Cardiac septum (tissue), 1 donor: ENCODE measurements at places on chromosomes 16 and 17.

GRCh38 chr17:73194514-73195222 is 1.8 kb downstream of the COG1 start:
- no peak for DNase-seq

- DNase-seq: no peak
These were observed 5.7 kb downstream of the GGA2 start for GRCh38 chr16:23504453-23505179.

DNA sequence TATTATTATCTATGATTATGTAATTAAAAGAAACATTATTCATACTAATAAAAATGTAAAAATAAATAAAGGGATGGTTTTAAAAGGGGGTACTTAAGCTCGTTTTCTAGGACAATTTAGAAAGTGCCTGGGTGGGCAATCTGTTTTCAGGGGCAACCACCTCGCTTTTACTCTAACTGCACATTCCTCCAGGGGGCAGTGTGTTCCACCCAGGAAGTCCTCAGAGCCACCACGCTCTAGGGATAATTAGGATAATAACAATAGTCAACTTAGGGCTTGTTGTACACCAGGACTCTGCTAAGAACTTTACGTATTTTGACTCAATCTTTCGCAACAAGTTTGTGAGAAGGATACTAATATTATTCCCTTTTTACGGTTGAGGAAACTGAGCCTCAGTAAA is 396.7 kb upstream of the MAF start:
- no peak for DNase-seq

- DNase-seq: no peak
These were observed 7.4 kb downstream of the ZNF689 start for GRCh38 chr16:30602616-30603277.

GRCh38 chr17:28958820-28959455 is 7.6 kb upstream of the PHF12 start:
- DNase-seq: no peak

DNA sequence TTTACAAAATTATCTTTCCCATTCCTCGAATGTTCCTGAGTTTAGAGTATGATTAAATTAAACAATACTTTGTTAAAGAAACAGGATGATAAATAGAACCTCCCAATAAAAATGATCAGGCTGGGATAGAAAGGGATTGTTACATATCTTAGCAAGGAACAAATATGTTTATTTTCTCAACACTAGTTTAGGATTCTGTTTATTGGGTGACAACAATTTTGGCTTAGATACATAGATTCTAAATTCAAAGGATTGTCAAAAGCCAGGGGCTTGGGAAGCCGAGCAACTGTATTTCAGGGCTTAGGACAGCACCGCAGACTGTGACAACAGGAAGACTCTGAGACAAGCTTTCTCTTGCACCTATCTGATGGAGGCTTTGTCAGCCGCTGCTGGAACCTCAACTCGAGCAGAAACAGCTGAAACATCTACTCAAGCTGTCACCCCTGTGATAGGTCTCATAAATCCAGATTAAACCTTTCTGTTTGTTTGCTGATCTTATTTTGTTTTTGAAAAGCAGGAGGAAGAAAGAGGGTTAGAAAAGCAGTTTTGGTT is 562.8 kb upstream of the ZFHX3 start:
- DNase-seq: no peak

DNA sequence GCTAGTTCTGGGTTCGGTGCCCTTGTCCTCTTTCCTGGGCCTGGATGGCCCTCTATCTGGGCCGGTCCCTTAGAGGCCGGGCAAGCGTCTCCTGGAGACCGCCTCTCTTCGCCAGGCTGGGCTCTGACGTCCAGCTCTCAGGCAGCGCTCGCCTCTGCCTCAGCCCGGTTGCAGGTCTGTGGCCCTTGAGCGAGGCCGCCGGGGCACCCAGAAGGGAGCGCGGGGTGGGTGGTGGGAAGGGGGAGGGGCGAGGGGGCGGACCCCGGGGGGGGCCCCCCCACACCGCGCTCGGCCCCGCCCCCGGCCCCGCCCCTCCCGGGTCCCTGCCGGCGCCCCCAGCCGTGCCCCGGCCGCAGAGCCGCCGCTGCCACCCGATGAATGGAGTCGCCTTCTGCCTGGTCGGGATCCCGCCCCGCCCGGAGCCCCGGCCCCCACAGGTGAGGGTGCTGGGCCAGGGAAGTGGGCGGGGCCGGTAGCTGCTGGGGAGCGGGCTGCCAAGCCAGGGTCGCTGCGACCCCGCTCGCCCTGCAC is at the start of gene ARHGAP23:
TSS of gene ARHGAP23 (plus strand) at position 353 of the 531 bp plus-strand sequence. CDS start at position 375, 22 bp downstream.
- DNase-seq: peak; percentile 89

DNA sequence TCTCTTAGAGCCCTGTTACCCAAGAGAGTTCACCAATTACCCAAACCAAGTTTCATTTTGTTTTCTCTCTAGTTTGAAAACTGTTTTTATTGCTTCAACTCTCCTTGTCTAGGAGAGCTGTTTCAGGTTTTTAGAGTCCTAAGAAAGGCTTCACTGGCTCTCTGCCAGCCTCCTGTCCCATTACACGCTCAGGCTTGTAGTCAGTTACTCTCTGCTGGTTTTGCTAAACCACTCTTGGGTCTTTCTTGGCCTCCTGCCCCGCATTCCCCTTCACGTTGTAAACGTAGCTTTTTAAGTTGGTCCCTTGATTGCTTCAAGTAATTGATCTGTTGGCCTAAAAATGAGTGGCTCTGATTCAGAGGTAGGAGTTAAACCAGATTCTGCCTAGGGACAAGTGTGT is 529.1 kb downstream of the MAF start:
- DNase-seq: no peak

- no peak for DNase-seq
These were observed 57.0 kb downstream of the RAI1 start for GRCh38 chr17:17737961-17738894.

DNA sequence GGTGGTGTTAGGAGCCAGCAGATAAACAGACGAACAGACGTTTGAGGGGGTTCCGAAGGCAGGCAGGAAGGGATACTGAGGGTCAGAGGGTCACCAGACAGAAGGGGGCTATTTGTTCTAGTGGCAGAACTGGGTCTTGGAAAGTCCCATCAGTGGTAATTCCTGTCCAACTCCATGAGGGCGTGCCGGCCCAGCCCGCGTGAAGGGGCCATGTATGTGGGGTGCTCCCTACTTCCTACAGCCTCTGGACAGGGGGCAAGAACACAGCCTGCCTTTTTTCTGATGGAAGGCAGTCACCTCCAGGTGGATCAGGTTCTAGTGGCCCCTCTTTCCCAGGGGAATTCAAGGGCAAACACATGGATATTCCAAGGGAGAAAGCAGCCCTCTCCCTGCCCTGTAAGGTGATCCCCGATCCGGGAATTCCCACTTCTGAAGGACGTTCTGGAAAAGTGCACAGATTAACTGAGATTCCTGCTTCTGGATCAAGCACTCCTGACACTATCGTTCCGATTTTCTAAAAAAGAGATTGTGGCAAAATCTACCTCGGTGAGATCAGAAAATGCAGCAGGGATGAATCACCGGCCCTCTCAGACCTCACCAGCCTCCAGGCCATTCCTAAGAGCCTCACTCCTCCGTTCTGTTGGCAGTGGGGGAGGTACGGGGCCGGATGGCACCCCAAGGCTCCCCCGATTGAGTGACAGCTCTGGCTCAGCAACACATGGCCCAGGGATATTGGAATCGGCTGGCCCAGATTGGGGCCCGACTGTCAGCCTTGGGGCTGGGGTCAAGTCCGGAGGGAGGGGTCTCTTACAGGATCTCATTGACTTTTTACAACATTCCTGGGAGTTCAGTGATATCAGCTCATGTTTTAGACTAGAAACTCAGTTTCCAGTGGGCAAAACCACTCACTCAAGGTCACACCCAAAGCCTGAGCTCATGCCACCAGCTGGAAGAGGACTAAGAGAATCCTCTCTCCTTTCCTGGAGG is 12.4 kb downstream of the STX1B start:
- no peak for DNase-seq

- DNase-seq: no peak
These were observed 397.6 kb downstream of the MAF start for GRCh38 chr16:79202977-79203376.

- DNase-seq: no peak
These were observed 13.3 kb downstream of the WFIKKN2 start for GRCh38 chr17:50848711-50849110.

DNA sequence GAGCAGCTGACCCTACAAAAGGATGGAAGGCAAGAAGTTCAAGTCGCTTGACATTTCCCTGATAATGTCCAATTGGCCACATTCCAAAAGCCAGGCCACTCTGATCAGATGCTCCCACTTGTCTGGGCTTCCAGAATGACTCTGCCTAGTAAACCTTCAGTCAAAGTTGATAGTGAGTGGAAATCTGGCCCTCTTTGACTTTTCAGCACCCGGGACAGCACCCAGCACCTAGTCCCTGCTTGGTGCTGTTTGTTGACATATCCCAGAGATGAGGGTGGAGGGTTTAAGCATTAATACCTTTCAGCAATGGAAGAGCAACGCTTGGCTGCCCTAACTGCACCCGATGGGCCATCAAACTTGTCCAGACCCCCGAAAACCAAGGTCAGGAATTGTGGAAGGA is 131.3 kb downstream of the AIPL1 start:
- DNase-seq: no peak

- no peak for DNase-seq
These were observed 143.0 kb downstream of the SNX29 start for GRCh38 chr16:12119562-12119961.

GRCh38 chr16:3112058-3112880 is at the start of gene ZNF205:
ZNF205 (plus strand) TSS chr16:3112586; CDS start chr16:3113431, 845 bp downstream.
- no peak for DNase-seq

- DNase-seq: no peak
These were observed 134.1 kb downstream of the CA10 start for GRCh38 chr17:52024300-52024870.

DNA sequence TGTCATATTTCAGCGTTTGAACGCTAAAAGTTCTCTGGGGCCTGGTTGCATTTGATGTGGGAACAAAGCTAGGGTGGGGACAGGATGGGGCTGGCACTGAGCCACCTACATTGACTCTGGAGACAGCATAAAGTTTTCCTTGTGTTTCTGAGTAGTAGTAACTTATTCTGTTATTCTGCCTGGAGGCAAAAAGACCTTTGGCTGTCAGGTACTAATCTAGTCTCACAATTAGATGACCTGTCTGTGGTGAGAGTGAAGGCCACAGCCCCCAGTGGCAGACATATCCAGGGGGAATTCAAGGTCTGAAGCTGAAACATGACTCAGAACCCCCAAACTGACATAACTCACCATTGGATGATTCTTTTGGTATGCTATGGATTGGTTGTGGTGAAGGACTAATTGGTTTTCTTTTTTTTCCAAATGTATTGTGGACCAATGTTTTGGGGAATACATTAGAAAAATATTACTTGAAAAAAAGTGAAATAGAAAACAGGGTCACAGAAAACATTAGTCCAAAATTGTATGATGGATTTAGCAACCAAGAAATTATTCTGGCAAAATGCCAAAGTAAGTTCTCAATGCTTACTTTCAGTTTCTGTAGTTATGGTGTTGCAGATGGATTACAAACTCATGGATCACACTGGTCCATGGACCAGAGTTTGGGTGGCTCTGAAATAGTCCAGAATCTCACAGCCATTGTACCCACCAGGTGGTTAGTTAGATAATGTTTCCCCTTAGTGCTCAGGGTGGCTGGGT is 10.5 kb upstream of the SALL1 start:
- DNase-seq: no peak

DNA sequence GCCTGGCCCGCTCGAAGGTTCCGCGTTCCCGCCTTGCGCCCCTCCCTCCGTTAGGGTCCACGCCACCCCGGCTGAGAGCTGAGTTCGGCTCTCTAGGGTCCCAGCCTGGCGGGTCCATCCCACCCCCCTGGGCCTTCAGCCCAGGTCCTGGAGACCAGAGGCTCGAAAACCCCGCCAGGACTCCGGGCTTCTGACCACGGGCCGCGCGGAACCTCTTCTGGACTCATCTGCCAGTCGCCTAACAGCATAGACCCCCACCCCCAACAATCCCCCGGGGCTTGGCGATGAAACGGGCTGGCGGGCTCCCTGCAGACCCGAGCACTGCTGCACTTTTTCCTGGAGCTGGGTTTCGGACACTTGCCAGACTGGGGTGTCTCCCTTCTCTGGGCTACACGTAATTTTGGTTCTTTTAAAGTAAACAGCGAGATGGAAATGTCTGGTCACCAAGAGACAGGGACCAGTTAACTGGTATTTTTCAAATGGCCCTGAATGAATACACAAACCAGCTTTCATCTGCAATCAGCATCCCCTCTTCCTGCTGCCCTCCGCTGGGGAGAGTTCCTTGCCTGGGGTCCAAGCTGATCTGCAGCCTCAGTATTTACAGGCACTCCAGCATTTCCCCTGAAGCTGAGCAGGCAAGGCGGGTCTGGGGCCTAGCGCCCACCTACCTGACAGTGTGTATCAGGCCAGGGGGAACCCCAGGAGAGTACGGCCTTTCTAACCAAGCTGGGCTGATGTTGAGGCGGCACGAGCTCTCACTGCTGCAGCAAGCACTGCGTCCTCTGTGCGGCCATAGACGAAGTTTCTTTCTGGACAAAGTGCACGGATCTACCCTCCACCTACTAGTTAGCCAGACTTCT is 639 bp upstream of the TRIM65 start:
- no peak for DNase-seq
